Spinal cord (tissue), 10 donors: ENCODE measurements at places on chromosomes 2 and 18.

DNA sequence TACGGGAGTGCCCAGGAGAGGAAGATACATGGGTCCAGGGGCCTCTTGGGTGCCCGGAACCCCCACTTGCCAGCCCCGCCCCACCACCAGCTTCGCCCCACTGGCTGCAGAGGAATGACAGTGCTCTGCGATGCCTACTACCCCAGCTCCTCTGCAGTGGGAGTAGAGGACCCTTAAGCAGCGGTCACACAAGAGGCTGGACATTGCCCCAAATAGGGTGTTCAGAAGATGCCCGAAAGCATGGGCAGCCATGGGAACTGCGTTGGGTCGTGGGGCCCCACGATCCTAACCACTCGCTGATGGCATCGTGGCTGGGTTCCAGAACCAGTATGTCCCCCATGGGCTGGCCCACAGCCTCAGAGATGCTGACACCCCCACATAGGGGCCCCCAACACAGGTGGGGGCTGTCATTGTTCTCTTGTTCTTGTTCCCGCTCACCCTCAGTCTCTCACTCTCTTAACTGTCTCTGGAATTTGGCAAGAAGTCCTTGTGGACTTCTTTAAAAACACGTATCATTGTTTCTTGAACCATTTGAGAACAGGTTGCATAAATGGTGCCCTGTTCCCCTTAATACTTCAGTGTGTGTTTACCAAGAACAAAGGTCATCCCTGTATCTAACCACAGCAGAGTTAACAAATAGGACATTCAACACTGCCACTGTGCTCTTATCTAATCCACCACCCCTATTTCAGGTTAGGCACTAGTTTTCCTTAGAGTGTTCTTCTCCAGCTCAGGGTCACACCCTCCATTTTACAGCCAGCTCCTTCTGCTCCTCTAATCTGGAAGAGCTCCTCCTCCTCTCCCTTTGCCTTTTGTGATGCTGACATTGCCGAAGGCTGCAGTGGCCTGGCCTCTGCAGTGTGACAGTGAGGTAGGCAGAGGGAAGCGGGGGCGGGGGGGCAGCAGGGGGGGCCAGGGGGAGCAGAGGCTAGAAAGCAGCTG, 76.3 kb downstream of the STPG4 start:
- peak; percentile 31 for DNase-seq

- DNase-seq = no peak
Measured at GRCh38 chr2:222054813-222055212, 244.0 kb downstream of the PAX3 start.

- no peak for DNase-seq
Measured at GRCh38 chr2:73928963-73929347, 2.3 kb downstream of the DGUOK start.

DNA sequence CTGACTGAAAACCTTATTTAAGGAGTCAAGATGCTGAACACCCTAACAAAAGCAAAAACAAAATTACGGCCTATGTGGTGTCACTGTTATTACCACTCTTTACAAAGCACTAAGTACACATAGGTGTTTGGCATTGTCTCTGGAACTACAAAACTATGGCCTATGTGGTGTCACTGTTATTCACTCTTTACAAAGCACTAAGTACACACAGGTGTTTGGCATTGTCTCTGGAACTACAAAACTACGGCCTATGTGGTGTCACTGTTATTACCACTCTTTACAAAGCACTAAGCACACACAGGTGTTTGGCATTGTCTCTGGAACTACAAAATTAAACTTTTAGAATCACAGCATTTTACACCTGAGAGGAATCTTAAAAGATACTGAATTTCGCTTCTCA, 47.4 kb downstream of the SLC35F5 start:
- DNase-seq = no peak

- DNase-seq = no peak
Measured at GRCh38 chr2:10863837-10864236, 47.9 kb upstream of the KCNF1 start.

DNA sequence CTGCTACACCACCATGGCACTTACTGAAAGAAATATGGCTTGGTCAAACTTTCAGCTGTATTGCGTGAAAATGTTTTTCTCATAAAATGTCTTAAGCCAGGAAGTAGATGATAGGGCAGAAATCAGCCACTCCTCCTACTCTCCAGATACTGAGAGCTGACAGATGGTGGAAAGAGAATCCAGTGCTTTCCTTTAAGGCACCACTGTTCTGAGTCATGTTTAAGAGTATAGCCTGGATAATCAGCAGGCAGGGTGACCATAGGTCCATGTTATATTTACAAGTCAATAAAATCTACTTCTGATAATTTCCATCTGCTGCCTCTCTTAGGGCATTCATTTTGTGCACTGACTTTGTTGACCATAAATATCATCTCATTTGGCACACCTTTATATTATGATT, 21.9 kb downstream of the ARPC2 start:
- DNase-seq = no peak

DNA sequence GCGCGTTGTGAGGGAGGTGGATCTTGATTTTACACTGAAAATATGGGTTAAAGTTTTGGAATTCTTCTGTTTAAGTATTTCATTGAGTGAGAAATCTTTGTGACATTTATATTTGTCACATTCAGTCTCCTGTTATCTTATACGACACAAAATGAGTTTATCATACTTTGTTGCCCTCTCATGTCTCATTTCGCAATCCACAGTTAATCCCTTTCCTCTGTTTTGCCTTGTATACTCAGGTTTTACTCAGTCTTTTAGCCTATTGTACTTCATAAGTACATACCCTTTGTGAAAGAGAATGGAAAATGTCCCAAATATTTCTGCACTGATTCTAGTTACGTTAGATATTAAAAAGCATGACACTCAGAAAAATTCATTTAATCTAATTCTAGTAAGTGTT, 142.7 kb downstream of the ATP9B start:
- DNase-seq = no peak

- DNase-seq = no peak
Measured at GRCh38 chr2:67877301-67877700, 185.5 kb downstream of the C1D start.

DNA sequence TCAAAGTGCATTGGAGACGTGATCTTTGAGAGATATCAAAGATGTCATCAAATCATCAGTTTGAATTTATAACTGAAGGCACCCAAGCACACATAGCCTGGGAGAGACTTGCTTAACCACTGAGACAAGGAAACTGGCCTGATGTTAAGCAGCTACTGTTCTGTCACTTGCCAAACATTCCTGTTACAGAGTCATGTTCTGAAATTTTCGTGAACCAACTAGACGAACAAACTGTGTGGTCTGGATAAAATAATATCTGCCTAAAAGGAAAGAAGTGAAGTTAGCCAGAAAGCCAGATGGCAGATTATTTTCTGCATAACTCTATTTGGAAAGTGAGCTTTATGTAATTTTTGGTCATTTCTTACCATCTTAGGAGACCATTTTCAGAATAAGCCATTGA, 51.4 kb downstream of the SPATS2L start:
- no peak for DNase-seq

GRCh38 chr2:157245846-157246764, 11.4 kb upstream of the GALNT5 start:
- no peak for DNase-seq

GRCh38 chr2:210899131-210899530, 342.7 kb downstream of the CPS1 start:
- DNase-seq = no peak

DNA sequence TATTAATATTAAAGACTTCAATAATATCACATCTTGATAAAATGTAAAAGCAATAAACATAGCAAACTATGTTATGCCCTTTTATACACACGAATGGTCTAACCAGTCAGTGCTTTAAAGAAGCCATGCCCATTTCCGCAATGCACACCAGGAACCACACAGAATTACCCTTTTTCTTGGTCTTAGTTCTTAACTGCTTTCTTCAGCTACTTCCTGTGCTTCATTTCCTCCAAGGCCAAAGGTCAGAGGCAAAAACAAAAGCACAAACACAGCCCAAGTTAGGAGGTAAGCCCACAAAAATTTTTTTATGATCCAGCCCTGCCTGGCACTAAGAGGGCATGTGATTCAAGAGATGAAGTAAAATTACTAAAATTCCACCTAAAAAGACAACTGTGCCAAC, 267.2 kb downstream of the FBXO15 start:
- no peak for DNase-seq

GRCh38 chr2:161745866-161746614, 121.8 kb downstream of the SLC4A10 start:
- no peak for DNase-seq

DNA sequence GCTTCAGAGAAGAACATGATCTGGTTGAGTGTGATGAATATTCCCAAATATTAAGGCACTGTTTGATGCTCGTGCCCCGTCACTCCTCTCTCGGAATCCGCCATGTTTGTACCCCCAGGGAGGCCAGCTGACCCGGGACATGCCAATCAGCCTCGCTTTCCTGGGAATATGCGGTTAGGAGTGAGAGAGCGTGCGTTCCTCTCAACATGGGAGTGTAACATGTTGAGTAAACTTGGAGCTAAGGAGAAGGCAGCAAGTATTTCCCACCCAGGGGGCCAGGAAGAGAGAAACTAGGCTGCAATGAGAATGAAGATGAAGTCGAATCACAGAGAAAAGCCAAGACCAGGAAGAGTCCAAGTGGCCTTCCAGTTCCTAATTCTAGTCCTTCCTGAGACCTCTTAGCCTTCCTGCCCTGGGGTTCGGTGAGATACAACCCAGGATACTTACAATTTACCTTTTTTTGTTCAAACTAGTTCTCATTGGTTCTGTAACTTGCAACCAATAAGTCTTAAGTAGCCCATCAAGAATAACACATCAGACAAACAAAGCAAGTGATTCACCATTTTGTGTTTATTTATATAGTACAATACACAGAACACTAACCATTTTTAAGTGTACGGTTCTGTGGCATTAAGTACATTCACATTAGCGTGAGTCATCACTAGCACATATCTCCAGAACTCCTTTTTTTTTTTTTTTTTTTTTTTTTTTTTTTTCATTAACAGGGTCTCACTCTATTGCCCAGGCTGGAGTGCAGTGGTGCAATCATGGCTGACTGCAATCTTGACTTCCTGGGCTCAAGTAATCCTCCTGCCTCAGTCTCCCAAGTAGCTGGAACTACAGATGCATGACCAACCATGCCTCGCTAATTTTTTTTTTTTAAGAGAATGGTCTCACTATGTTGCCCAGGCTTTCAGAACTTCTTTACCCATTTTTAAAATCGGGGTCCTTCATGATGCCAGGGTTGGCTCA, 36.4 kb upstream of the SLC1A4 start:
- DNase-seq = no peak

- DNase-seq = no peak
Measured at GRCh38 chr2:102790091-102790455, 28.2 kb downstream of the TMEM182 start.

GRCh38 chr18:50671376-50671775, 111.5 kb downstream of the MAPK4 start:
- no peak for DNase-seq

DNA sequence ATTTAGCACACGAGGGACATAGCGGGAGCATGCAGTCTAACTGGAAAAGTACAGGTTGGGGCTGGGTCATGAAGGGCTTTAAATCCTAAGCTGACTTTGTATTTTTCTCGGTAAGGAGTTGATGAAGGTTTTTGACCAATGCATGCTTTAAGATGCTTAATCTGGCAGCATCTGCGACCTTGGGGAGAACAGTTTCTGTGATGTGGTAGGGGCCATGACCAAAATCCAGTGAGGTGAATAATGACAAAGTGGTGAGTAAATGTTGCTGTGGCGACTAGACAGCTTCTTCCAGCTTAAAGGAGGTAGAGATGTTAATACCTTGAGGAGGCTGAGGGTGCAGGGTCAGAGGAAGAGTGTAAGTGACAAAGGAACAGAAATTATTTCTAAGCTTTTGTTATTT, 174.6 kb upstream of the ALPP start:
- DNase-seq = no peak
